ENCODE measurements at places on chromosomes 2 and 18. TPM values are rescaled to one million over a fixed set of nuclear protein-coding genes. Genes with fewer than 3 reads are reported as not detected.

GRCh38 chr2:230594286-230594840 lies 118.3 kb upstream of the CAB39 start:
- DNase-seq = no peak

GRCh38 chr2:138279871-138280270 lies 221.7 kb upstream of the SPOPL start:
- DNase-seq = no peak

DNA sequence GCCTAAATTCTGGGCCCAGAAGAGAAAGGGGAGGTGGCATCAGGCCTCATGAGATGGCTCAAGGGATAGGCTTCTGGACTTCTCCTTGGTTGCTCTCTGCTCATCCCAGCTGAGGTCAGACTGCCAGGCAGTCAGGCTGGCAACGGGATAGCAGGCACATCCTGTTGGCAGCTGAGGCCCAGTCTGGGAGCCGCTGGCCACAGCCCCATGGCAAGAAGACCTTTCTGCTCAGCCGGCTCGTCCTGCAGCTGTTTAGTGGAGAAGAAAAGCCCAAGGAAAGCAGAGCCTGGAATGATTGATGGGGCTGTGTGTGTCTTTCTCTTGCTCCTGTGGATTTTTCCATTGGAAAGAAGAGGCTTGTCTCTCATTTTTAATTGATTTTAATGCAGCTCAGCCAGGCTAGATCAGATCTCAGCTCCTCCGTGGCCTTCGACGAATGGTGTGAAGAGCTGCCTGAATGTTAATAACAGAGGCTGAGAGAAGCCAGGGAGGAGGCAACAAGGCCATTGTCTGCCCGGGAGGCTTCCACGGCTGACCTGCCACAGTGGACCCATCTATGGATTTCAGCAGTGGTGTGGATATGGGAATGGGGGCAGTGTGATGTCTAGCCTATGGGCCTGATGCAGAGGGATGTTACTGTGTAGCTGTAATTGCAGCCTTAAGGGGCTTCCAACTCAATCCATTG lies 99.5 kb downstream of the HS1BP3 start:
- DNase-seq = no peak

DNA sequence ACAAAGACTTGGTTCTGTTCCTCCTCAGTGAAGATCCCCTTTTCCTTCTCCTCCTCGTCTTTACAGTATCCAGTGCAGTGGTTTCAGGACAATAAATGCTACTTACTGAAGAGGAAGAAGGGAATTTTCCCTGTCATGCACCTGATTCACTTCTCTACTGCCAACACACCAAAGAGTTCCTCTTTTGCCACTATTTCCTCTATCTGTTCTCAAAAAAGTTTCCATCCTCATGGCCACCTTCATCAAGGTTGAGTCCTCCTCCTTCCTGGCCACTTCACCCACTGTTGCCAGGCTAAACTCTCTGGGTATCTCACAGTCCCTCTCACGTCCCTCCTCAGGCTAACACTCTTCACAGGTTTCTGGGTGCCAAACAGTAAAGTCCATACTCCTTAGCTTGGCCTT lies 41.7 kb downstream of the PLEKHM3 start:
- DNase-seq = no peak

- DNase-seq = no peak
Measured at GRCh38 chr2:8953525-8953924, 50.0 kb downstream of the MBOAT2 start.

DNA sequence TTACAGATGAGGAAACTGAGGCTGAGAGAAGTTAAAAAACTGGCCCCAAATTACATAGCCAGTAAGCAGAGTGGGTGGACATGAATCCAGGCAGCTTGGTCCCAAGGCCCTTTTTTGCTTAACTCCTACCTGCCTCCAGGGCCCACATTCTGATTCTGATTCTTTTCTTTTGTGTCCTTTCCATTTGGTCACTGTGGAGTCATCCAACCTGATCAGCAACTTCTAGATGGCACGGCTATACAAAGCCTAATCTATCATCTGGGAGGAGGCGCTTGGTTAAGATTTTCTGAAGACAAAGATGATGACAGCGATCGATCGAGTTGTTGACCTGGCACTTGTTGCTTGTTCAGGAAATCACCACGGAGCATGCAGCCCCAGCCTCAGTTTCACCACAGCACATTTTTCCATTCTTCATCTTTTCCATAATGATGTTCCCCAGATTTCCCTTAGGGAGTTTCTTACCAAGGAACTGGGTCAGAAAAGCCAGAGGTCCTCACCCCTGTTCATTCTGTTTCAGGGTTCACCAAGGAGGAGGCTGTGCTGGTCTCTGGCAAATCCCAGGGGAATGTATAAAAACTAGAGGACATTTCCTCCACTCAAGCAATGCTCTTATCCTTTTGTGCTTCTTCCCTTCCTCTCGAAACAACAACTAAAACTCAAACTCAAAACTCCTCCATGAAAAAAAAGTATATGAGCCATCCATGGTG lies 6.9 kb upstream of the IGFBP2 start:
- DNase-seq = no peak

DNA sequence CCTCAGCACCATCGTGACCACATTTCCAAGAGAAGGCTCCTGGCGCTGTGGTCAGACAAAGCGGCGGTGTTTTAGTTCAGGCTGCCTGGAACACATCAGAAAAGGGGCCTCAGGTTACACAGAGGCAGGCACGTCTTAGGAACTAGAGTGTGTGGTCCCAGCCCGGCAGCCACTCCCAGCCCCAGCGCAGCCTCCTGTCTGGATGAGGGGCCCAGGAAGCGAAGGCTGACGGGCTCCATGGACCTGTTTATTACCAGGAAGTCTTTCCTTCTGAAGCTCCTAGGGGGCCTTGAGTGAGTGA lies 10.0 kb upstream of the GPR55 start:
- DNase-seq = peak; percentile 42

DNA sequence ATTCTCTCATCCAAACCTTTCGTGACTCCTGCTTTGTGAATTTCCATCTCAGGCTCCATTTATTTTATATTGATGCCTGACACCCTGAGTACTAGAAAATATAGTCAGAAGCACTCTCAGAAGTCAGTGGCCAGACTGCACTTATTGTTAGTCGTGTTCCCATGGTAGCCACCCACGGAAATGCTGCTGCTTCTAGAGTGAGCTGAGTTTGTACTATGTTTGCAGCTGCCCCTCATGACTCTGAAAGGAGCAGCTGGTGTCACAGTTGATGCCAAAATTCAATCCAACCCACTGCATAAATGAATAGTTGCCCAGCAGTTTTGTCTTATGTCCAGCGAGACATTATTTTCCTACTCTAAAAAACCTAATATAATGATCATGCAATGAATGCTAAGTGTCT lies 265.2 kb upstream of the SPHKAP start:
- DNase-seq = no peak

GRCh38 chr2:169525434-169525833 lies 15.9 kb downstream of the KLHL41 start:
- no peak for DNase-seq

DNA sequence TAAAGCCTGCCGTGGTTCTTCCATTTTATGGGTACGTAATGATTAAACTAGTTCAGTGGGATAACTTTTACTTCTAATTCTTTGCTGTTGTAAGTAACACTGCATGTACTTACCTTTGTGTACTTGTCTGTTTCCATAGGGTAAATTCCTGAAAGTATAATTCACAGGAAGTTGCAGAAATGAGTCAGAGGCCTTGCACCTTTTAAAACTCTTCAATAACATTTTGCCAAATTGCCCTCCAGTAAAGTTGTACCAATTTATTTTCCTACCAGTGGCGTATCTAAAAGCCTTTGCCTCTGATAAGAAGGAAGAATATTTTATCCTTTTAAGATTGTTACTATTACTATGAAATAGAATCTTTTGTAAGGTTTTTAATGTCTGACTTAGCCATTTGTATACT lies 65.1 kb downstream of the CAB39 start:
- DNase-seq = no peak

GRCh38 chr2:121388371-121388770 lies 103.4 kb upstream of the TFCP2L1 start:
- no peak for DNase-seq

- no peak for DNase-seq
Measured at GRCh38 chr2:173999272-173999671, 34.1 kb upstream of the SP3 start.

DNA sequence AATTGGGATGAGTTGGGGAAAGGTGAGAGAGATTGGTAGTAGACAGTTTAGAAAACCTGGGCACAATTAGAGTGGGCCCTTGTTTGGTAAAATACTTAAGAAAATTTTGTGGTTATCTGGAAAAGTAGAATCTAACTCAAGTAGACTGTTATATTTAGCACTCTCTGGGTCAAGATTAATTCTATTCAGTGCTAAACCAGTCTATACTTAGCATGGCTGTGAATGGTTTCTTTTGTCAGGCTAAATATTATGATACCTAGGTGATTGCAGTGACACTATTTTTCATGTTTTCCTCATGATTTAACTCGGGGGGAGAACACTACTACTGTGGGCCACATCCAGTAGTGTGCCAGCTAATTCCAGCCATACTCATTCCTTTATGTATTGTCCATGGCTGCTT lies 58.9 kb downstream of the KIAA1328 start:
- DNase-seq = no peak

OR6B2 gene
- not detected for total RNA-seq

LRP1B gene
- total RNA-seq = not detected

CYTIP gene
- 0.23 TPM for total RNA-seq

CCDC148 gene
- total RNA-seq = 1.3 TPM
